NCI-H146 (cell line): ENCODE measurements at places on chromosomes 5 and 9.

GRCh38 chr5:112125903-112126302, 293.2 kb downstream of the EPB41L4A start:
- DNase-seq = no peak

DNA sequence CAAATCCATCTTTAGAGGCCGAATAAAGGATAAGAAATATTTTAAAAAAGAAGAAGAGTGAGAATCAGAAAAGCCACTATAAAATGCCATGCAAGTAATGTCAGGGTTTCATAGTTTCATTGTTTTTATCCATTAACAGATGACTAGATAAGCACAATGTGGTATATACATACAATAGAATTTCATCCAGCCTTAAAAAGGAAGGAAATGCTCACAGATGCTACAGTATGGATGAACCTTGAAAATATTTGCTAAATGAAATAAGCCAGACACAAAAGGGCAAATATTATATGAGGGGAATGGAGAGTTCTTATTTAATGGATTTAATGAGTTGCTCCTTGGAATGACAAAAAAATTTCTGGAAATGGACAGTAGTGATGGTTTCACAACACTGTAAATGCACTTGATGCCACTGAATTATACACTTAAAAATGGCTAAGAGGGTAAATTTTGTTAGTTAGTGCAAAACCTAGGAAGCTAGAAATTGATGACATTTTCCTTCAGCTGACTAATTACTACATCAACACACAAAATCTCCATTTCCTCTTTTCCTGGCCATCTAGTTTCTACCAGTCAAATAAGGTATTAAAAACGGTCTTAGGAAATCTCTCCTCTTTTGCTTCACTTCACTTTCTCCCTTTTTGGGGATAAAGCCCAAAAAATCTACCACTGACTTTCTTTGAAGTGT, 86.6 kb downstream of the GNA14 start:
- no peak for DNase-seq

DNA sequence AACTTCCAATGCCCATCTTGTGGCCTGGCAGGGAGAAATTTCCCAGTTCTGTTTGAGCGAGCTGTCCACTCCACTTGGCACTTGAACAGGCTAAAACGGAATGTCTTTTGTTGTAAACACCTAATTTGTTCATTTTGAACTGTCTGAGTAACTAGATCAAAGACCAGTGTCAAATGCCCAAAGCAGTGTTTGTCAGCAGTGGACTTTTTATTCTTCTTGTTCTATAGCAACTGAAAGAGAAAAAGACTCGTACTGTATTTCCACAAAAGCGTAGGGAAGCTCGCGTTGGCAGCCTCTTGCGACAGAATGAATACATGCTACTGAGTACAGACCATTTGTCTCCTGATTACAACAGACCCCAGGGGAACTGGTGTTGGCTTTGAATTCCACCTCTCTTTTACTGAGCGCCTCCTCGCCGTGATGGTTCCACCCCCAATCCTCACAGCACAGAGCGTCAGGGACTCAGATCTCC, 601.8 kb upstream of the ZNF608 start:
- DNase-seq = no peak

DNA sequence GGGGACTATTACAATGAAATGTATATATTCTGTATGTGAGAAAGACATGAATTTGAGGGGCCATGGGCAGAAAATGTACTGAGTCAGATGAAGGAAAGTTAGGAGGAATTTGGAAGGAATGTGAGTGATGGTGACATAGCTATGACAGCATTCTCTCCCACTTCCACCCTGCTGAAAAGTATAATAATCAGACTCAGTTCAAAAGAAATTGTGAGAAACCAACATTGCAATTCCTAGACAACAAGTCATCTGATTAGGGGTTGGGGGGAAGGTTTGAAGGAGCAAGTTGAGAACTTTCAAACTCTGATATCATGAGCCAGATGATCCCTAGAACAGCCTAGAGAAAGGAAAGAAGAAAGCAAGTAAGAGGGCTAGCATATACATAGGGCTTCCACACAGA, 370.6 kb downstream of the DMRTA1 start:
- DNase-seq = no peak

- peak; percentile 69 for DNase-seq
Observed at GRCh38 chr5:83718195-83718825, 2.3 kb downstream of the HAPLN1 start.

- DNase-seq = no peak
Observed at GRCh38 chr5:161314033-161314432, 232.5 kb downstream of the GABRB2 start.

- DNase-seq = no peak
Observed at GRCh38 chr5:149117970-149118369, 23.3 kb upstream of the ABLIM3 start.

- DNase-seq = no peak
Observed at GRCh38 chr5:3010953-3011763, 259.7 kb upstream of the IRX2 start.

DNA sequence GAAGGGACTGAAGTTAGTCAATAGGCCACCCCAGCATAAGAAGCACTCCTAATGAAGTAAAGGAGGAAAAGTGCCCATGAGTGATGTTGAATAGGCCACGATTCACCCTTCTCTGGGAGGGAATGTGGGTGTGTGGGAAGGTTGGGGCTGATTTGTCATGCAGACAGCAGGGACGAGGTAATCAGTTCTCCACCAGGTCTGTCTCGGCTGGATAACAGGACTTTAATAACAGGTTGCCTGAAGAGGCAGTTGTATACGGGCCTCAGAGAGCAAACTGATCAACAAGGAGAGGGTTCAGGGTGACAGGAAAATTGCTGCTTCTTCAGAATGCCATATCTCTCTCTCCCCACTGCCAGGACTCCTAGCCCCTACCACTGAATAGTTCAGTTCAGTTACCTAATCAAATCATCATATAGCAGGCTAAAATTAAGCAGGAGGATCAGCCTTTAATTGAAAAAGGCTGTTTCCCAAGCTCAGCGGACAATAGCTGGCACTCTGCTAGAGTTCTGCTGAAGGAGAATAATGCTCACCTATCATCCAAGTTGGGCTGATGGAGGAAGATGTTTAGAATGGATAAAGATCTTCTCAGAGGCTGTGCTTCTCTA, 43.6 kb upstream of the SMIM32 start:
- DNase-seq = no peak

- no peak for DNase-seq
Observed at GRCh38 chr9:98330831-98331230, 75.4 kb upstream of the TBC1D2 start.

DNA sequence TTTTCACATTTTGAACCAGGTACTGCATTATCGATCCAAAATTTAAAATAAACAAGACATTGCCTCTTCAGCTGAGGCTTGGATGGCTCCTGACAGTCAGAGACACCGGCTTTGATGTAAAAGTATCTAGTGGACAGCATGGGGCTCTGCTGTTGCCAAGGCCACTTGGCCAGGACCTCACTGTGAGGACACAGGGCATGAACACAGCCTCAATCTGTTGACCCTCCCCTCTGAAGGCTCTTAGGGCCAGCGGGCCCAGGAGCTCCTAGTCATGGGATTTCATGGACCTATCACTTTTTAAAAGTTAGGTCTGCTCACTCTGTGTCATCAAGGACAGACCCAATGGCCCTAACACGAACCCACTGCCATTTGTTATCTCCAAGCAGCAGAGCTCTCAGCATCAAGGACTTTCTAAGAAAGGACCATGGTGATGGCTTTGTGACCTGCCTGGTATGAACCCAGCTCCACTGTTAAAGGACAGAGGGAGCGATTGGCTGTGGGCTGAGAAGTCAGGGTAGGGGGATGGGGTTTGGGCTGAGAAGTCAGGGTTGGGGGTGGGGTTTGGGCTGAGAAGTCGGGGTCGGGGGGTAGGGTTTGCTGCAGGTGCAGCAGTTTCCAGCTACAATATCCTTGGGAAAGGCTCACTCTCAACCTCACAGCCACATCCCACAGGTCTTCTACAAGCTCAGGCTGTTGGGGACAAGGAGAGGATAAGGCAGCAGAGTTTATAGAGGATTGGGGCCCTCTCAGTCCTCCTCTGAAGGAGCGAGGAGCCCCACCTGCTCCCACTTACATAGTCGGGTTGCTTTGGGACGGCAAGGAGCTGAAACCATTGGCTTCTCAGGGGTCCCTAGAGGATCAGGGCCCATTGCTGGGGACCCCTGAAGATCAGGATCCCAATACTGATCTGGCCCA, 146.8 kb downstream of the BARX1 start:
- peak; percentile 62 for DNase-seq

- DNase-seq = no peak
Observed at GRCh38 chr5:18975624-18976023, 1012.4 kb downstream of the CDH18 start.

DNA sequence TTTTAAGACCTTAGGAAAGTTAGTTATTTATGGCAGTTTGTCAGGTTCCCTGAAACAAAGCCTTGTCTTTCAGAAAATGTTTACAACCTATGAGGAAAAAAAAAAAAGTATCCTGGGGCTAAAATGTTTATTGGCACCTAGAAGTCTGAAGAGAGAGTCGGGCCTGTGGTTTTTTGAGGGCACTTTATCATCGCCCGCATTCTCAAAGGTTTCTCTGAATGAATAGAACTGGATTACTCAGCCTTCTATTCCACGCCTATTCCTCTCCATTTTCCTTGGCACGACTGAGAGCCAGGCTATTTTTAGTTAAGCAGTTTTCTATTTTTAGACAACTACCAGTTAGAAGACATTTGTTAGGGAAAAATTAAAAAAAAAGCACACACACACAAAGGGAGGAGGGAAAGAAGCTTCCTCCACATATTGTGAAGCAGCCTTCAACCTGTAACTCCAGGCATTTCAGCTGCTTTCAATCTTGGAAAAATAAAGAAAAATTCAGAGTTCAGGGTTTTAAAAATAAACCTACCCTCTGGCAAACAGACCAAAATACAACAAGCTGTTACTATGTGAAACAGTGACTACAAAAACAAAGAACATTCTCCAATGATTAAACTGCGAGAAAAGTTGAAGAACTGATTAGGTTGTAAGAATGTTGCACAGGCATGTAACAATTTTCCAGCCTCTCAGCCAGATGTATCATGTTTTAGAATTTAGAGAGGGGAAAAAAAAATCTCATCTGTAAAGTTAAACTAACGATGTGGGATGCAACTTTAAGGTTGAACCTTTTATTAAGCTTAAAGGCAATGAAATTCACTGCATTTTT, 97.0 kb downstream of the MEF2C start:
- DNase-seq = no peak

DNA sequence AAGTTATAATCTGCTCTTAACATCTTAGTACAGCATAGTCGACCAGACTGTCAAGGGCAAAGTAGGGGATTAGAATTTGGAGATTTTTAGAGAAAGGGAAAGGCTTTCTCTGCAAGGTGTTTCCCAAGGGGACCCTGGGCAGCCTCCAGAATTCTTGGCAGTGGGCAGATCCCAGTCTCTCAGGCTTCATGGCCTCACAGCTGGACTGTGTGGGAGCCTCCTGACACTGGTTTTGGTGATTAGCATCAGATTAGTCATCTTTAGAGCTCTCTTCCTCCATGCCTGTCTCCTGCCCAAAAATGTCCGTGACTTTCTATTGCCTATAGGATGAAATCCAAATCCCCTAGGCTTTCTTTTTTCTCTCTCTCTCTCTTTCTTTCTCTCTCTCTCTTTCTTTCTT, 370.7 kb downstream of the ZSWIM6 start:
- DNase-seq = no peak

DNA sequence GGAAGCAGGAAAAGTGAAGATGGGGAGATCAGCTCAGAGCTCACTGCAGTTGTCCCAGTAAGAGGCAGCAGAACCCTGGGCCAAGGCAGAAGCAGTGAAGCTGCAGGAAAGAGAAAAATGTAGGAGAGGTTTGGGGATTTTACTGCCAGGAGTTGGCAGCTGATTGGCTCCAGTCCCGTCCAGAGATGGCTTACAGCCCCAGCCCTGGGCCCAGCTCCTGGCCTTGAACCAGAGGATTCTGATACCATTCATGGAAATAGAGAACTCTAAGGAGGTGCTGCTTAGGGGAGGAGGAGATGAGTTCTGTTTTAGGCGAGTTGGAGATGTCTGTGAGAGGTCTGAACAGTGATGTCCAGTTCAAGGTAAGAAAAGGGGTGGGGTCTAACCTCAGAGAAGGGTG, 4.6 kb downstream of the MORN5 start:
- no peak for DNase-seq

DNA sequence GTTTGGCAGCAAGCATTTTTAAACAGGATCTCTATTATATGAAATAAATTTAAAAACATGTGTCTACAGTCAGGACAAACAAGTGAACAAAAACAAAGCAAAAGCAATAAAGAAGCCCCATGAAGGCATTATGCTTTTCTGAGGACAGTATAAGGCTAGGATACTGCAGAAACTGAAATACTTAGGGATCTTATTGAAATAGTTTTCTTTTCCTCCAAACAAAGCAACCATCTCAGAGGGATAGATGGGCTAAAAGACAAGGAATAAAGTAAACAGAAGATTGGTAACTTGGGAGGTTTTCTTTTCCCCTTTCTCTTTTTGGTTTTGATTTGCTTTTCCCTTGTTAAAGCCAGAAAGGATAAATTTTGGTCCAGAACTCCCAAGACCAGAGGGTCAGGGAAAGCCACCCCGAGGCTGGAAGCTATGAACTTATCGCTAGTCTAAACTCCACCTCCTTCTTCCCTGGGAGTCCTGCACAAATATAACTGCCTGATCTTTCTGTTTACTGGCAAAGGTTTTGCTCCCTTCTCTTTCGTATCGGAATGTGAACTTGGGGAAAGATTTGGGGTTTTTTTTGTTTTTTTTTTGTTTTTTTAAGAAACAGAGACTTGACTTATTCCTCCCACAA, 164.0 kb downstream of the GHR start:
- no peak for DNase-seq

DNA sequence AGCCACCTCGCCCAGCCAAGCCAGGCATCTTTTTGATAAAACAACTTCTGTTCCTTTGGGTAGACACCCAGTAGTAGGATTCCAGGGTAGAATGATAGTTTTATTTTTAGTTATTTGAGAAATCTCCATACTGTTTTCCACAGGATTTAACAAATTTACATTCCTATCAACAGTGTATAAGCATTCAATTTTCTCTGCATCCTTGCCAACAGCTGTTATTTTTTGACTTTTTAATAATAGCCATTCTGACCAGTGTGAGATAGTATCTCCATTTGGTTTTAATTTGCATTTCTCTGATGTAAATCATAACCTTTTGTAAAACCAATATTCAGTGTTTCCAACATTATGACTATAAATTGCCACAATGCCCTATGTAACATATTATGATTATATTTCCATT, 28.2 kb upstream of the CCNB1 start:
- no peak for DNase-seq

- no peak for DNase-seq
Observed at GRCh38 chr9:128841694-128842492, 12.3 kb upstream of the SPOUT1 start.

DNA sequence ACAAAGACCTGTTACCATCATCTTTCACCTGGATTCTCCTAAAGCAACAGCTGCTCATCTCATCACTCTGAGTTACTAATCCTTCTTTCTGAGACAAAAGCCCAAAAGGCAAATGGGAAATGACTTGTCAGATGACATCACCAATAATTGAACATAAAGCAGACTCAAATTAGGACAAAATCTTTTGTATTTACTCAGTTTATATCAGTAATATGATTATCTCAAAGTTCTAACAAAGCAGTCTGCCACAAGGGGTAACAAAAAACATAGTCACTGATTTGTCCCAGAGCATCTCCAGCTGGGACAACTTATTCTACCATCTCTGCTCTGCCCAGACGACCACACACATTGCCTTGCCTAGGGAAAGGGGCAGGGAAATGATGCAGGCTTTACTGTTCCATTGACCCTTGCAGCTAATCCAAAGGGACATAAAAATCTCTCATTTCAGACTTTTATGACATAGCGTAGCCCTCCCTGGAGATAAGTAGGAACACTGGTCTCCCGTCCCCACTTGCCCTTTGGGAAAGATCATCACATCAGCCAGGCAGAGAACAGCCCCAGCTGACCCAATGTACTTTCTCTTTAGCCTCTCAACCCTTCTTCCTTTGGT, 249.5 kb upstream of the PTGER4 start:
- DNase-seq = no peak
